Psoas muscle (tissue), 8 donors: ENCODE measurements at places on chromosomes 1 and 21. TPM values are rescaled to one million over a fixed set of nuclear protein-coding genes. Genes with fewer than 3 reads are reported as not detected.

ZNF669 gene
- 2.3 TPM for total RNA-seq

HLX gene
- 5.5 TPM for total RNA-seq

SAMD11 gene
- total RNA-seq = 0.37 TPM

CELA3A gene
- total RNA-seq = not detected

LCE1D gene
- total RNA-seq = not detected

OR14K1 gene
- total RNA-seq = not detected

ZBTB48 gene
- total RNA-seq = 12.0 TPM

DNA sequence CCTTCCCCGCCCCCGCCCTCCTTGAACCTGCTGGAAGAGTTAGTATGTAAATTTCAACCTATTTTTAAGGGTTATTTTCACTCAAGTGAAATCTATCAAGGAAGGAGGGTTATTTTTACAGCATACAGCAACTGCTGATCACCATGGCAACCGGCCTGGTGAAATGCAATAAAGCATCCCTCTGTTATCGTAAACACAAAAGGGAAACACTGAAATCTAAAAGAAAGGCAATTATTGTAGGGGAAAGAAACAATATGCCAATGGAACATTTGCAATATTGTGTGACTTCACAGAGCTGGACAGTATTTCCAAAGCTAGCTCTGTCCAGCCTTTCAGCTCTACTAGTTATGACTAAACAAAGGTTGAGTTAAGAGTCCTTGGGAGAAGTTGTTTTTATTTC is 588.3 kb upstream of the PBX1 start:
- DNase-seq = no peak

DNA sequence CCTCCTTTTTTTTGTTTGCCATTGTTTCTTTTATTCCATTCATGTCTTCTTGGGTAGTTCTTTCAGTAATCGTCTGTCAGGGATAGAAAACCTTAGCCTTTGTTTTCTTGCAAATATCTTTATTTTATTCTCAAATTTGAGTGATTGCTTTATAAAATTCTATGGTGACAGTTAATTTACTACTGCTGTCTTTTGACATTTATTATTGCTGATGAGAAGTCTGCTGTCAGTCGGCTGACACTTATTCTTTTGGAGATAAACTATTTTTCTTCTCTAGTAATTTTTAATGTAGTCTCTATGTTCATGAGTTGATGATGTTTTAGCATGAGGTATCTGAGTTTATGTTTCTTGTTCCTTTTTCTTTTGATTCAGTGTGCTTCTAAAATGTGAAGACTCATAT is 983.8 kb downstream of the TTLL7 start:
- DNase-seq = no peak

- DNase-seq = no peak
These were observed 135.4 kb upstream of the SOD1 start for GRCh38 chr21:31524140-31524539.

- no peak for DNase-seq
These were observed 388.5 kb downstream of the PCP4 start for GRCh38 chr21:40255518-40256444.

DNA sequence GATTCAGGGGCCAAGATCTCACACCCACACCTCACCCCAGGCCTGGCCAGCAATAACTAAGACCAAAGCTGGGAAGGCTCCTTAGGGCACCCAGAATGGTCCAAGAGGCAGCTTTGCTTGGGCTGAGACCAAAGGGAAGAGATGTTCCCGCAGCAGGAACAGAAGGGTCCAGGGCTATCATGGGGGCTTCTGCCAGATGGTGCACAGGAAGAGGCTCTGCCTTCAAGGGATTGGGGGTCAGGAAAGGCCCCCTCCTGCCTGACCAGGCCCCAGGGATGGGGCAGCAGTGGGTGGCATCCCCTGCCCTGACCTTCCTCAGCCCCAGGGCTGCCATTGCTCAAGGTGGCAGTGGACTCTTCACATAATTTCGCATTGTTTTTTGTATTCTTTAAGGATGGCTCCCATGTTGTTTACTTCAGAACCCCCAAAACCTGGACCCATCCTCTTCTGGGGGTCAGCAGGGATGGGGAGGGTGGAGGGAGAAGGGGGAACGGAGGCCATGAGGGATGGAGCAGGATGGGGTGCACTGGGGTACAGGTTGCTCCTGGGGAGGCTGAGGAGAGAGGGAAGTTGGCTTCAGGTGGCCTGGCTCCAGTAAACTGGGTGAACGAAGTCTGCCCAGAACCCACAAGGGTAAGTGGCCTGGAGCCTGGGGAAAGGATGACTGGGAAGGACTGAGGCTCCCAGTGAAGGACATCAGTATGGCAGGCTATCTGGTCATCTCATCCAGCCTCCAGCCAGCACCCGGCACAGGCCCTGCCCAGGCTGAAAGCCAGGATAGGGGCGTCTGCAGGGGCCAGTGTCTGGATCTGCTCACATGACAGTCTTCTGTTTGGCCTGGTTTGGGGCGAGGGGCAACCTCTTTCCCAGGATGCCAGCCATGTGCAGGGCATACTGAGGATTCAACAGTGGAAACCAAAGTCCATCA is 2.6 kb upstream of the NADK start:
- DNase-seq = peak; percentile 44

DNA sequence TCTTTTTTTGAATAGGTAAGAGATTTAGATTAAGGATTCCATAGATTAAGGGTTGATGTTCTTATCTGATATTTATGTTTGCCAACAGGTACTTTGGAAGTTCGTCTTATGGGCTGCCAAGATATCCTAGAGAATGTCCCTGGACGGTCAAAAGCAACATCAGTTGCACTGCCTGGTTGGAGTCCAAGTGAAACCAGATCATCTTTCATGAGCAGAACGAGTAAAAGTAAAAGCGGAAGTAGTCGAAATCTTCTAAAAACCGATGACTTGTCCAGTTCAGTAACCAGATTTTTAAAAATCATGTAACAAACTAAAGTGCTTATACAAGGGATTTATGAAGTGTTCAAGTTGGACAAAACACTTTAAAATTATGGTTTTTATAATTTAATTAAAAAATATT is 100.5 kb downstream of the PKN2 start:
- DNase-seq = no peak
